ENCODE measurements at places on chromosomes 3 and 15.

DNA sequence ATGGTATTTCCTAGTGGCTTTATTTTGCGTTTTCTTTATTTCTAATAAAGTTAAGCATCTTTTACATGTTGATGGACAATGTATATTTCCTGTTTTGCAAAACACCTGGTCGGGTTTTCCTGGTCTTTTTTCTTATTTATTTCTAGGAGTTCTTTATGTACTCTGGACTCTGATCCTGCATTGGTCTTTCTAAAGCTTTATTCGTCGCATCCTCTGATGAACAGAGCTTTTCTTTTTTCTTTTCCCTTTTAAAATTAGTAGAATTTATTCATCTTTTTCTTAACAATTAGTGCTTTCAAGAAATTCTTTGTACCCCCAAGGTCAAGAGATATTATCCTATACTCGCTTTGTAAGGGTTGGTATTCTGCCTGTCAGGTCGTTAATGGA lies 32.2 kb downstream of the ZDHHC19 start:
- no peak for DNase-seq

GRCh38 chr3:10772271-10773161 lies 43.5 kb upstream of the SLC6A11 start:
- peak; percentile 4 for DNase-seq

- DNase-seq = no peak
Measured at GRCh38 chr15:86082619-86083380, 3.1 kb downstream of the AGBL1 start.

DNA sequence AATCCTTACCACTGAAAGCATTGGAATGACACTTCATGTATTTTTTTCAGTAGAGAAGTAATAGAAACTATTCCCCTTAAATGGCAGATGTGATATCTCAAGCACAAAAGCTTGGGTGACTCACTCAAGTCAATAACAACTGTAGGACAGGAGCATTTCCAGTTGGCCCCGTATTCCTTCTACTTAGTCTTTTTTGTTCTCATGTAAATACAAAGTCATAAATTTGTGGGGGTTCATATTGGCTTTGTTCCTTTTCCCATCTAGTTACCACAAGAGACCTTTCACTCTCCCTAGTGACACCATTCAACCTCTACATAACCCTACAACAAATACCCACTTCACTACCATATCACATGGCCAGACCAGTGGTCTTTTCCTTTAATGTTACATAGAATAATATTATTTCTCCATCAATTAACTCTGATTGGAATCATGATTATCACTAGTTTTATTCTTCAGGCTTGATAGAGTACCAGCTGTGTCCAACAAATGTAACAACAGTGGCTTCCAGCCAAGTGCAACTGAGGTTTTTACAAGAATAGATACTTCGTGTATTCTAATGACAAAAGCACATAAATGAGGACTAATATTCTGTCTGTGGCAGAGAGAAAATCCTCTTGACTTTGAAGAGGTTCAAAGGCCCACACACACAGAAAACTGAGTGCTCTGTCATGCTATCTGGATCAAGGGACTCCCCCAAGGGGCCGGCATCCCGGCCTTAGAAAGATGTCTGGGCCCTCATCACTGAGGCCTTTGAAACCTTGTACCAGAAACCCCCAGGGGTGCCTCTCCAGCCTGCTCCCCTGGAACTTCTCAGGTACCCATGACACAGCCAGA lies 94.0 kb upstream of the THBS1 start:
- peak; percentile 71 for DNase-seq

GRCh38 chr3:188049606-188050530 lies 104.1 kb upstream of the LPP start:
- no peak for DNase-seq

Data from fibroblast of pulmonary artery (primary cell).